ENCODE measurements at places on chromosomes 16 and 17.

GRCh38 chr17:36152639-36153120 lies 23.8 kb downstream of the TBC1D3B start:
- no peak for DNase-seq

GRCh38 chr16:49959552-49960277 lies 65.3 kb upstream of the CNEP1R1 start:
- no peak for DNase-seq

- DNase-seq = no peak
Measured at GRCh38 chr17:40150276-40150675, 9.9 kb downstream of the CASC3 start.

- DNase-seq = no peak
Measured at GRCh38 chr17:64424324-64424849, 24.5 kb upstream of the MILR1 start.

DNA sequence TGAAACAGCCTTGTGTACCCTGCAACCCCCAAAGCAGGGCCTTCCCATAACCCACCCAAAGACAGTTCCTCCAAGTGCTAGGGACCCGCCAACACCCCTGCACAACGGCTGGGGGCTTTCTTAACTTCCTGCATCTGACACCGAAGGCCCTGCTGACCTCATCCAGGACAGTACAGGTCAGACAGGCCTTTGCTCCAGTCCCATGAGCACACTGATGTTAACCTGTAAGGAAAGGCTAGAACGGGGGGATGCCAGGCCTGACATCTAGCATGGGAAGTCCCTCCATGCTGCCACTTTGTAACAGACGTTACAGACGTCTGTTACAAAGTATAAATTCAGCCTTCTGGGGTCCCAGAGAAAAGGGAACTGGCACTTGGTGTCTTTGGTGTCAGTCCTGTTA lies 369.1 kb downstream of the CPPED1 start:
- no peak for DNase-seq

GRCh38 chr17:63434951-63435571 lies 11.0 kb downstream of the CYB561 start:
- DNase-seq = peak; percentile 18
